ENCODE measurements at places on chromosomes 3 and 15.

- no peak for DNase-seq
Measured at GRCh38 chr3:56137415-56137814, 330.9 kb downstream of the ERC2 start.

DNA sequence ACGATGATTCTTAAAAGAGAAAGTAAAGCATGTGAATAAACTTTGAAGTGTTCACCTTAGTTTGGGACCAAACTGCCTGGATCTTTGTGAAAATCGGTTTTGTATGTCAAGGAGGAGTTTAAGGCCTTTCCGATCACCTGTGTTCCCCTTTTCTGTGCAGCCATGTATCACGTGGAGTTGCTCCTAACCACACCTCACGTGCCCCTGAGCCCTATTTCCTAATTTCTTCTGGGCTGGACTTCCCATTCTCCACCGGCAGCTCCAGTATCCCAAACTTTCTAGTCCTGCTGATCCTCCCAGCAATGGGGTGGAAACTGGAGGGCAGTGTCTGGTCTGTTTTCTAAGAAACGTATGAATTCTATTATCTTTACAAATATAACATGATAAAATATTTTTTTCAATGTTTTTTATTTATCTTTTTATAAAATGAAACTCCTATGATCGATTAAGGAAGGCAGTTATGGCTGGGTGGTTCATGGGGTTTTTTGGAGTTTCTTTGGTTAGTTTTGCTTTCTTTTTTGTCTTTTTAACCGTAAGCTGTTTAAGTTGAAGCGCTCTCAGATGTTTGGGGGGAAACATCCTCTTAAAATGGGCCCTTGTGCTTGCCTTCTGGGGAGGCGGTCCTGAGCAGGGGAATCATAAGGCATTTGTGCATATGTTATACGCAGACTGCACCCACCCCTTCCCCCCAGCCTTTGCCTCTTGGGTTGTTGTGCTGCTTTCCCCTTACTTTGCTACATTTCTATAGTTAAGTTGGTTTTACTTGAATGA lies 43.6 kb upstream of the WWTR1 start:
- DNase-seq: no peak

- no peak for DNase-seq
Measured at GRCh38 chr3:60759439-60759838, 491.8 kb downstream of the FHIT start.

DNA sequence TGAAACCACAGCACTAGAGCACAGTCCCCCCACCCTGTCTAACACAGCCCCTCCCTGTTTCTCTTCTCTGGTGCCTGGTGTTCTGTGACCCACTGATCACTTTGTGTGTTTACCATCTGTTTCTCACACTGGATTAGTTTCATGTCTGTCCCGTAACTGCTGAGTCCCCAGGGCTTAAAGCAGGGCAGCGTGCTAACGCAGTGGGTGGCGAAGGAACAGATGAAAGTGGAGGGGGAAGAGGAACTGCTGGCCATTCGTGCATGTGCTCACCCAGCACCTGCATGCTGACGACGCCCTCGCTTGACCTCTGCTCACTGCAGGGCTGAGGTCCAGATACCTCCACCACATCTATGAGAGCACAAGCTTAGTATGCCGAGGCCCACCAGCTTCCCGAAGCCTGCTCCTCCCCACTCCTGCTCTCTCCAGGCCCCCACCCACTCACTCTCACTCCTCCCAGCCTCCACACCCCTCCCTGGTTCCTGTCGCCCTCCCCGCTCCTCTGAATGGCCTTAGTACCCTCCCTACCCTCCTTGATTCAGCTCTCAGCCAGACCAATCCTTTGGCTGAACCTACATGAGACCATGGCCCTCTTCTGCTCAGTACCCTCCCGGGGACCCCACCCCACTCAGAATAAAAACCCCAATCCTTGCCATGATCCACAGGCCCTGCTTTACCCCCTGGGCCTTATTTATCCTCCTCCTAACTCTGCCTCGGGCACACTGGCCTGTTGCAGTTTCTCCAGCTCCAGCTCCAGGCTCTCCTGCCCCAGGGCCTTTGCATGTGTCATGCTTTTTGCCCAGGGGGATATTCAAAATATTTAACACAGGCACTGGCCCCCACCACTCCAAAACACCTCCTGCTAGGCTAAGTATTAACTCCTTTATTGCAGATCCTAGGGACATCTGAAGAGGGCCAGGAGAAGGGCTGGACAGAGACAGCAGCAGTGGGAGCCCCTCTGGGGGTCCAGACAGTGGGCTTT lies 15.1 kb upstream of the IQSEC1 start:
- no peak for DNase-seq

GRCh38 chr3:151067158-151067557 lies 18.3 kb upstream of the MED12L start:
- DNase-seq: peak; percentile 39

- peak; percentile 25 for DNase-seq
Measured at GRCh38 chr3:172836390-172836997, 86.0 kb downstream of the ECT2 start.

DNA sequence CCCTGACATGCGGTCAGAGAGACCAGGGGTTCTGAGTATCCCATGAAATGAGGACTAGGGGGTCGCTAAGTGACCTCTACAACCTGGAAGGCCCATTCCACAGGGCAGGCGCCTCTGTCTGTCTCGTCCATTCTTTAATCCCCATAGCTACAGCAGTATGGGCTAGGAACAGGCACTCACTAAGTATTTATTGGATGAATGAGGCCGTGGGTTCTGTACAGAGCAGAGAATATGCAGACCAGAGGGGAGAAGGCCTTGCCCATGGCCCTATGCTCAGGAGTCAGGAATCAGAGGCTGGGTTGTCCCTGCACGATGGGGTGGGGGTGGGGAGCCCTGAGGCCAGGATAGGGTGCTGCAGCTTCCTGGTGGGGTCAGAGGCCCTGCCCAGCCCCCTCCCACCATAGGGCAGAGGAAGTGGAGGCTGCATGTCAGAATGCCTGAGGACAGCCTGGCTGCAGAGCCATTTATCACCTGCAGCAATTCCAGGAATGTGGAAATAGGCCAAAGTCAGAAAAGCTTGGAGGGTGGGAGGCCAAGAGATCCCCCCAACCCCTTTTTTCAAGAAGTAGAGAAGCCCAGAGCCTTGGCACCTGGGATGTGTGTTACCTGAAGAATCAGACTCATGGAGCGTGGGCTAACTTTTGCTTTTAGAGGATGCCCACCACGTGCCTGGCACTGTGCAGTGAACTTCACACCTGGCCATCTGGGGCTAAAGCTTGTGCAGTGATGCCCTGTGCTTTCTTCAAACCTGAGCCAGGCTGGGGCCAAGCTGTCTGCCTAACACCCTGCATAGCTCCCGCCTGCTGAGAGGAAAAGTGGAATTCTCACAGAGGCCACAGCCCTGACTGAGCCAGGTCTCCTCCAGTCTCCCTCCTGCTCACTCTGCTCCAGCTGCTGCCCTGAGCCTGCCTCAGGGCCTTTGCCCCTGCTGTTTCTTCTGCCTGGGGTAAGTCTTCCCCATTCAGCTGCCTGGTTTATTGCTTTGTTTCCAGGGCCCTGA lies 109.4 kb downstream of the WNT7A start:
- no peak for DNase-seq

- no peak for DNase-seq
Measured at GRCh38 chr15:46207341-46207740, 572.5 kb downstream of the SQOR start.

- DNase-seq: no peak
Measured at GRCh38 chr3:172270557-172271166, 177.6 kb downstream of the GHSR start.

All from activated CD4-positive, alpha-beta T cell treated with anti-CD3 and anti-CD28 coated beads, Interleukin-2, amount 50 U/mL, for 16 hours (primary cell).